Panc1 (cell line): ENCODE measurements at places on chromosomes 4 and X. TPM values are rescaled to one million over a fixed set of nuclear protein-coding genes. Genes with fewer than 3 reads are reported as not detected.
A peak's percentile ranks its signal among the peaks of the same experiment; 100 is the strongest.

DNA sequence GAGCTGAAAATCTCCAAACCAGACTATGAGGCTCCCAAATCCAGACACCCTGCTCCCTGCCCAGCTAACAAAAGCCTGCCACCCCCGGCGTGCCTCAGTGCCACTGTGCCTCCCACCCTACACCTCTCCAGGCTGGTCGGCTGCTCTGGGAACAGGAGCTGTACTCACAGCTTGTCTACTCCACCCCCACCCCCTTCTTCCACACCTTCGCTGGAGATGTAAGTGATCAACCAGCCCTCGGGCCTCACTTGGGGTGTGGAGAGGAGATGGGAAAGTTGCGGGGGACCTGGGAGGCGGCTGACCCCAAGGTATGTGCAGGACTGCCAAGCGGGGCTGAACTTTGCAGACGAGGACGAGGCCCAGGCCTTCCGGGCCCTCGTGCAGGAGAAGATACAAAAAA lies 1.8 kb downstream of the WAS start:
- no peaks in the 10 kb centered on the region for H3K36me3 ChIP-seq
- no peaks in the 10 kb centered on the region for H3K4me1 ChIP-seq
- no peak for DNase-seq
- H3K27ac ChIP-seq = no peak overlapping the region

DNA sequence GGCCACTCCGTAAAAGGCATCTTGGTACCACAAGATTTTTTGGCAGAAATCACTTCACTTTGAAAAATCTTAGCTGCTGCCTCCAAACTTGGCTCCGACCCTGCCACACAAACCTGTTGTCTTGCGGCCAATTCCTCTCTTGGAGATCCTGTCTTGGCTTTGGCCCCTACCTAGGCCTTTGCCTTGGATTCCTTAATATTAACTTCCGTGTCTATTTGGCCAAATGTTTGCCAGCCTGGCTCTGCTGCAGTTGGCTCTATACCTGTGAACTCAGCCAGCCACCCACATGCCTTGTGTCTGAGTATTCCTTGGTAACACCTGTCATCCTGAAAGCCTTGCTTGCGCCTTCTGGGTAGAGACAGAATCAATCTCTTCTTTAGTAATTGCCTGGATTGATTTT lies 12.5 kb downstream of the GRXCR1 start:
- no peaks in the 10 kb centered on the region for H3K4me1 ChIP-seq
- no peak overlapping the region for H3K4me3 ChIP-seq
- no peaks in the 10 kb centered on the region for H3K27me3 ChIP-seq
- no peak for DNase-seq

DNA sequence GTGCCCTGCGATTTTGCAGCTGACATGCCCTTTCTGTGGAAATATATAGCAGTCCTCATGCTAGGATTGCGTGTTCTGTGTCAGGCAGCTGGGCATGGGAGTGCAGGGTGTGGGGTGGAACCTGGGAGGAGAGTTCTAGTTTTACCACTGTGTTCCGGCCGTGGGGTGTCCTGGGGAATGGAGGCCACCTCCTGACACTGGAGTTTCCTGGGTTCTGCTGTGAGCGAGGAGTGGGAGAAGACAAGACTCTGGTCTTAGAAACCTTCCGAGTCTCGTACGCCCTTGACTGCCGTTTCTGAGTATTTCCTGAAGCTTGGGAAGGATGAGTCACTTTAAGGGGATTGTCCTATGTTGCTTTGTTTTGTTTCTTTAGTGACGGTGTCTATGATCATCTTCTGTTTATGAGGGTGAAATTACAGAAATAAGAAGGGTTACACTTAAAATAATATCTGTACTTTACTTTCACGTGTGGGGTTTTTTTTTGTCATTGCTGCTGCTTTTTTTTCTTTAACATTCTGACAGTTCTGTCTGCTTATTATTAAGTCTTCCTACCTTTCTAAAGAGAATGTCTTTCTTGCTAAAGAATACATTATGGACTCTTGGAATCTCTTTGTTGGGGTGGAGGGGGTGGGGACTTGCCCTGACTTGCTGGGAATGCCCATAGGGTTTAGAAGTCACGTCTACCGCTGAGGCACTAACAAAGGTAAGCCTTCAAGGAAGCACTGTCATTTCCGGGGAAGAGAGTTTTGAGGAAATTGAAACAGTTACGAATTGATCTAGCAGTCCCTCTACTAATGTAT lies 19.1 kb downstream of the CD99 start:
- H3K27me3 ChIP-seq = no peaks in the 10 kb centered on the region
- H3K27ac ChIP-seq = no peak overlapping the region
- DNase-seq = peak; percentile 18
- no peaks in the 10 kb centered on the region for H3K4me1 ChIP-seq
- H3K4me3 ChIP-seq = 0 out of 2 replicates have a peak overlapping the region, but pooled peaks have one; percentile 2

- H3K27ac ChIP-seq = no peak overlapping the region
- H3K36me3 ChIP-seq = no peaks in the 10 kb centered on the region
- H3K4me3 ChIP-seq = no peak overlapping the region
- H3K27me3 ChIP-seq = no peaks in the 10 kb centered on the region
- H3K4me1 ChIP-seq = no peaks in the 10 kb centered on the region
Measured at GRCh38 chrX:44503560-44503959, 39.1 kb downstream of the FUNDC1 start.

GRCh38 chrX:110003167-110004156 lies 548 bp downstream of the TMEM164 start:
- H3K27ac ChIP-seq = peak overlapping the region; percentile 88
- H3K27me3 ChIP-seq = no peaks in the 10 kb centered on the region

DNA sequence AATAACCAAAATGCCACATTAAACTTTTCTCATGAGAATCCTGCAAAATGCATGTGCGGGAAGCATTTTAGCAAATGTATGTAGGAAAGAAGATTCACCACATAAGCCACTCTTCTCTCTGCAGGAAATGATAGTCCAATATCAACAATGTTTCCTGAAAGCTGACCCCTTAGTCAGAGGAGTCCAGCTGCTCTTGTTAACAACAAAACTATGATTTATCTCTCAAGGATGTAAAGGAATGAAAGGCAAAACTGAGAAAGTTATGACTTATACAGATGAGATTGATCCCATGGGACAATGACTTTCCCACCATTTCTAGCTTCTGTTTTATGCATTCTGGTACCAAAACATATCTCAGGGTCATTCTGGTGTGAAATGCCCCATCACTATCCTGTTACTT lies 125.0 kb upstream of the EDNRA start:
- H3K36me3 ChIP-seq = no peaks in the 10 kb centered on the region
- no peak for DNase-seq
- H3K27me3 ChIP-seq = no peaks in the 10 kb centered on the region
- H3K4me3 ChIP-seq = no peak overlapping the region

DNA sequence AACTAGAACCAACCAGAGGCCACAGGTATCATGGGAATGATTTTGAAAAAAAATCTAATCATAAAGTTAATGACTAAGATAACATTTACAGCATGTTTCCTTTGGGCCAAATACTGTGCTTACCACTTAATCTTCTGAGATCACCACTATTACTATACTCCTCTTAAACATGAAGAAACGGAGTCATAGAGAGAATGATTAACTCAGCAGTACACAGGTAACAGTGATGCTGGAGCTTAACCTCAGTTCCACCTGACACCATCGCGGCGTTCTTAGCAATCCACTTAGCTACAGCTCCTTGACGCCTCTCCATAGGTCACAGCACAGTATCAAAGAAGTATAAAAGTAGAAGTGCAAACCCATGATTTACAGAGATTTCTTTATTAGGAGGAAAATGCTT lies 592.6 kb upstream of the SLIT2 start:
- no peaks in the 10 kb centered on the region for H3K36me3 ChIP-seq
- no peak for DNase-seq
- no peak overlapping the region for H3K27ac ChIP-seq
- no peak overlapping the region for H3K4me3 ChIP-seq
- H3K27me3 ChIP-seq = no peaks in the 10 kb centered on the region
- H3K4me1 ChIP-seq = no peaks in the 10 kb centered on the region

DNA sequence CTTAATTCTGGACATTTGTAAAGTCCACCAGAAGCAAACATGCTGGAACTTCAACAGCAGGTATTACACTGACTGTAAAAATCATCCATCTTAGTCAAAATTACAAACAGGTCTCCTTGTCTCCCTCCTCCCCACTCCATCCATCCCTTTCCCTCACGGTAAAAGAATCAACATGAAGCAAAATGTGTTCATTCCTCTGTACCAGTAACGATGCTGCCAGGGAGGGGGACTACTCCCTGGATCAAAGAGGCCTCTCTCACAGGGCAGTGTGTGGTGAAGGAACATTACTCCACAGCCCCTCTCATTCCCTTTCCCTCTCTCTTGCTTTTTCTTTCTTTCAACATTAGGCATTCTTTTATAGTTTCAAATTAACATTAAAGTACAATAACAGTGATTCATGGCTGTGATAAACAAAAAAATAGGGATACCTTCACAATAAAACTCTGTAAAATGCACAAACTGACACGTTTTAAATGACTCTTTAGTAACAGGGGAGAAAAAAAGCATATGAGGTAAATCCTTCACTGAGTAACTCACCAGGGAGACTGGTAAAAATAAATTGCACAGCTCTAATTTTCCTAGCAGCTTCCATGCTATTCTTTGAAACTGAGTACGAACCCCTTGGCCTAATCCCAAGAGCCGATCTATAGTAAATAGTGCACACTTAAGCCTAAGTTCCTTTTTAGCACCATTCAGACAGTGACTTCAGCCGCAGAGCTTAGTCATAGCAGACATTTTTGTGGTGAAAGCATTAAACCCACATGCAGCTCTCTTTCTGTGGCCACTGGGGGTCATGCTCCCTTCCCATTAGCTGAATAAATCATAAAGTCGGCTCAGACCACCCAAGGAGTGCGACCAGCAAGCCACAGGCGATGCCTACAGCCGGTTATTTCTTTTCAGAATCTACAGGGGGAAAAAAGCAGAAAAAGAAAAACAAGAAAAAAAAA lies 215.6 kb upstream of the GYPA start:
- no peaks in the 10 kb centered on the region for H3K36me3 ChIP-seq
- no peak overlapping the region for H3K4me3 ChIP-seq
- no peaks in the 10 kb centered on the region for H3K4me1 ChIP-seq
- DNase-seq = peak; percentile 12

- no peaks in the 10 kb centered on the region for H3K36me3 ChIP-seq
- H3K27ac ChIP-seq = no peak overlapping the region
- no peaks in the 10 kb centered on the region for H3K27me3 ChIP-seq
Measured at GRCh38 chrX:14344172-14344940, 185.0 kb upstream of the GLRA2 start.

- no peaks in the 10 kb centered on the region for H3K36me3 ChIP-seq
- no peak for DNase-seq
- H3K4me1 ChIP-seq = no peaks in the 10 kb centered on the region
Measured at GRCh38 chr4:139656614-139657486, 8.8 kb upstream of the MGST2 start.

- H3K27ac ChIP-seq = no peak overlapping the region
- H3K4me3 ChIP-seq = peak overlapping the region; percentile 36
Measured at GRCh38 chr4:54233697-54234496, 4.8 kb downstream of the PDGFRA start.

DNA sequence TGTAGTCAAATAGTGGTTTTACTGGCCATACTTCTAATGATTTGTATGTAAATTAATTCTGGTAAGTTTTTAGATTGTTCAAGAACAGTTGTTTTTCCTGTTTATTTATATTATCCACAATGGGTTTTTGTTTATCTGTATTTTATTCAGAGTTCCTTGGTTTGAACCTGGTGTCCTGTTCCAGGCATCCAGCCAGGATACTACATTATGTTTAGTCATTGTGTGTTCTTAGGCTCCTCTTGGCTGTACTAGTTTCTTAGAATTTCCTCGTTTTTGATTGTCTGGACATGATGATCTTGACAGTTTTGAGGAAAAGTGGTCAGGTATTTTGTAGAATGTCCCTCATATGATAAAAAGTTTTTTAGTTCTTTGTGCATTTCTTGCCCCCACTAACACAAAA lies 7.8 kb downstream of the TIGD2 start:
- H3K27me3 ChIP-seq = no peaks in the 10 kb centered on the region
- H3K36me3 ChIP-seq = no peaks in the 10 kb centered on the region
- no peak for DNase-seq

DNA sequence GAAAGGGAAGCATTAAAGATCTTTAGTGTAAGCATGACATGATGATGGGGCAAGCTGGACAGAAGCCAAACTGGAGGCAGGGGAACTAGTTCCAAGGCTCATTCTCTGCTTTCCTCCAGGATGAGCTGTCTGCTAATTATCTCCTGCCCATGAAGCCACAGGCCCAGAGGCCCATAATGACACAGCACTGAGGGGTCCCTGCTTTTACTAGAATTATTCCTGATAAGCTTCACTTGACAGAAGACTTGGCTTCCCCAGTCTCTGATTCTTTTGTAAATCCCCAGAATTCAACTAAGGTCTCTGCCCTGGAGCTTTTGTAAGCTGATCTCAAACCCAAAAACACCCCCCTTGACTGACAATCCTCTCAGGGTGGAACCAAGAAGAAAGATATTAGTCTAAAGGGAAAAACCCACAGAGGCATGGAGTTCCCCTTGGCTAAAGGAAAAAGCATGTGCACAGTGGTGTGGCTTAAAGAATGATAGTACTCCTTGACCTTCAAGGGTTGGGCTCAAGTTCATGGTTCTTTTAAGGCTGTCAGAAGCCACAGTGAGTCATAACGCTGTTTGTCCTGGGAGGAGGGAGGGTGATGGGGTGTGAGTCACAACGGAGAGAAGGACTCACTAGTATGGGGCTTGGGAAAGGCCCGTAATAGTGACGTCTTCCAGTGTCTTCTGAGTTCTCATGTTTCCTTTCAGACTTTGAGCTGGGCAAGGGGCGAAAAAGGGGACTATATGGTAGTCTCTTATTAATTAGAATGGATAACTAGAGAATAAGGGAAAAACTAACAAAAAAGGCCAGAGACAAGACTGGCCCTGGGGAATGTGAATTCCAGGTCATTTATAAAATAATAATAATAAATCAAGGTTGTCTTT lies 146.0 kb upstream of the CPEB2 start:
- no peak overlapping the region for H3K27ac ChIP-seq
- H3K27me3 ChIP-seq = no peaks in the 10 kb centered on the region
- no peaks in the 10 kb centered on the region for H3K4me1 ChIP-seq
- peak; percentile 55 for DNase-seq

DNA sequence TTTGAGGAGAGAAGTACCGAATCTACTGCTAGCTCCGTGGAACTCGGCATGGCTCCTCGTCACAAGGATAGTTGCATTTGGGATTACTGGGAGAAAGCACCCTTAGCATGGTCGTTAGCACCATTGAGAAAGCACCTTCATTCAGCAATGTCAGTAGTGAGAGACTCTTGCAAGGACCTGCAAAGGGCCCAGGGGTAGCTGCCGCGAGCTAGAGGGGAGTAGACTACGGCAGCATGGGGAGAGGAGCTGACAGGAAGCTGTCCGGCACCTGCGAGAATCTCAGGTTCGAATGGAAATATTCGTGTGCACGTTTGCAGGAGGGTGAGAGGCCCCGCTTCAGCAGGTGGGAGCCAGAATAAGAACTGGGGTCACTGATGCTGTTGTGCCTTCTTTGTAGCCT lies 20.2 kb downstream of the TLR10 start:
- H3K4me1 ChIP-seq = no peaks in the 10 kb centered on the region
- no peak overlapping the region for H3K27ac ChIP-seq
- no peak overlapping the region for H3K4me3 ChIP-seq

Gene EVC
- 12.1 TPM for total RNA-seq

Gene VCX
- total RNA-seq = not detected

Gene LRRC66
- total RNA-seq = 0.08 TPM

Gene TMEM156
- total RNA-seq = 5.8 TPM

Gene CT45A1
- total RNA-seq = not detected

Gene PAGE4
- not detected for total RNA-seq

Gene ADAM29
- total RNA-seq = not detected
